ENCODE measurements at places on chromosomes 11 and 22.

GRCh38 chr11:125242141-125242775, 77.7 kb downstream of the PKNOX2 start:
- DNase-seq, result no peak

DNA sequence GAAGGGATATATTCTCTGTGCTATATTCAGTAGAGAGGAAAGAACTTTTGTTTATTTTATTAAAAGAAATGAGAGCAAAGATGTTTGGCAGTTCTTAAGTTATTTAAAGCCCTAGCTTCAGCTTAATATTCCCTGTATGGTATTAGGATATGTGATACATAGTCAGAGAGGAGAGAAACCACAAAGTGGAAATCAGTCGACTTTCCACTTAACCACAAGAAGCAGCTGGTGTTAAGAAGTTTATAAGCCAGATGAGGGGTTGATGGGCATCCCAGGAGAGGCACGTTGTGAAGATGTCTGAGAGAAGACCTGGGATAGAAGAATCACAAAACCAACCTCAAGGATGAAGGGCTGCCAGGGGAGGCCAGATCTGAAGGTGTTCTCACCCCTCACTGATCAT, 23.3 kb upstream of the PHF21B start:
- DNase-seq, result no peak

- DNase-seq, result no peak
Measured at GRCh38 chr11:91097083-91097482, 874.2 kb upstream of the CHORDC1 start.

DNA sequence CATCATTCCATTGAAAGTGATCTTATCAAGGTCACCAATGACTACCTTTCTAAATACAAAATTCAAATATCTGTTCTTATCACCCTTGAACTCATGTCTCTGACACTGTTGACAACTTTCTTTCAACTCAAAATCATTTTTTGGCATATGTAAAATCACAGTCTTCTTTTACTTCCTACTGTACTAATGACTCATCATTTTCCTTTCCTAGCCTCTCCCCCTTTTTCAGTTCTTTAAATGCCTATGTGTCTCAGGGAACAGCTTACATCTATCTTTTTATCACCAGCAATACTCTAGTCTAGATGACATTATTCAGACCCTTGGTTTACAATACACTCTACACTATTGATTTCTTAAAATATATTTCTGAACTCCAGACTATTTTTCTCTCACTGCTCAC, 2220.7 kb upstream of the RAG2 start:
- no peak for DNase-seq

- DNase-seq, result no peak
Measured at GRCh38 chr11:65224930-65225278, 36.9 kb upstream of the POLA2 start.

- DNase-seq, result no peak
Measured at GRCh38 chr22:48751539-48752437, 1075.9 kb downstream of the BRD1 start.

Data from activated naive CD8-positive, alpha-beta T cell treated with anti-CD3 and anti-CD28 coated beads for 36 hours (primary cell).